Hematopoietic multipotent progenitor cell treated with erythropoietin and hydrocortisone succinate and interleukin-3 and kit ligand, for 15 days (in vitro differentiated cells): ENCODE measurements at places on chromosomes 5 and 9.

- DNase-seq = no peak
Measured at GRCh38 chr9:123926941-123927340, 3.0 kb downstream of the DENND1A start.

GRCh38 chr5:73254642-73255041, 81.6 kb downstream of the TMEM174 start:
- no peak for DNase-seq

DNA sequence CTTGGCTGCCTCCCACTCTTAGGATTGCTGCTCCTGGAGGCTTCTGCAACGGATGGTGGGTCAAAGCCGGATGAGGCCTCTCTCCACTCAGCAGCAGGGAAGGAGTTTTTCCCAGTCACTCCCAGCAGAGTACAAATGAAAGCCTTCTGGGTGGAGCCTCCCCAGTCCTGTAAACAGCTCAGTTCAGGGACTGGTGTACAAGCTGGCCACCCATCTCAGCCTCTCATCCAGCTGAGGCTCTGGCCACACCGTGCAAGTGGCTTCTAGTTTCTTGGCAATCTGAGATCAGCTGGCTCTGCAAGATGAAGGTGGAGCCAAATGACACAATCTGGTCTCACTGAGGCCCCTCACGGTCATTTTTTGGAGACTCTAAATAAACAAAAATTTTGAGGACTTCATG, 10.0 kb downstream of the GPX3 start:
- DNase-seq = no peak

- no peak for DNase-seq
Measured at GRCh38 chr5:123344816-123345426, 78.3 kb downstream of the CEP120 start.

- no peak for DNase-seq
Measured at GRCh38 chr5:164555809-164556208, 1050.4 kb downstream of the MAT2B start.
